ENCODE measurements at places on chromosomes 1 and 21.

- no peak for DNase-seq
These were observed 101.6 kb downstream of the EPHB2 start for GRCh38 chr1:22812092-22812880.

DNA sequence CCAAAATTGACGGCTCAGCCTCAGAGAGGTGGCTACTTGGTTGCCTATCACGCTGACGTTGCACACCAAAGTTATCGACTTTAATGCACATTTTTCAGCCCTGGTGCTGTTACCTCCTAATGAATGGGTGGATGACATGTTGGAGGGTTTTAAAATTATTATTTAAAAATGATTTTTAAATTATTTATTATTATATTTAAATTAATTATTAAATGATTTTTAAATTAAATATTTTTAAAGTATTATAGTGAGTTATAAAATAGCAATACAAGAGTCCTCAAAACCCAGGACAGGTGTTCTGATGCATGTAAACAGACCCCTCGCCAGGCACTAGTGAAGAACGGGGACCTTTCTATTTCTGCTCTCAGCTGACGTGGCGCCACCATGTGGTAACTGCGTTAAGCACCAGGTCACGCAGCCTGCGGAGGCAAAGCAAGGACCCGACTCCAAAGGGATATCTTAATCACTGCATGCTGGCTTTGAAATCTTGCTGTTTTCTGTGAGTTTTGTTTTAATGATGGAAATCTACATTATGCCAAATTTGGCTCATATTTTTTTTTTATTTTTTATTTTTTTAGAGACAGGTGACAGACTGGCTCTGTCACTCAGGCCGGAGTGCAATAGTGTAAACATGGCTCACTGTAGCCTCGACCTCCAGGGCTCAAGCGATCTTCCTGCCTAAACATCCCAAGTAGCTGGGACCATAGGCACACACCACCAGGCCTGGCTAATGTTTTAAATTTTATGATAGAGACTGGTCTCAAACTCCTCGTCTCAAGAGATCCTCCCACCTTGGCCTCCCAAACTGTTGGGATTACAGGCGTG, 22.6 kb downstream of the CASP9 start:
- peak; percentile 67 for DNase-seq

DNA sequence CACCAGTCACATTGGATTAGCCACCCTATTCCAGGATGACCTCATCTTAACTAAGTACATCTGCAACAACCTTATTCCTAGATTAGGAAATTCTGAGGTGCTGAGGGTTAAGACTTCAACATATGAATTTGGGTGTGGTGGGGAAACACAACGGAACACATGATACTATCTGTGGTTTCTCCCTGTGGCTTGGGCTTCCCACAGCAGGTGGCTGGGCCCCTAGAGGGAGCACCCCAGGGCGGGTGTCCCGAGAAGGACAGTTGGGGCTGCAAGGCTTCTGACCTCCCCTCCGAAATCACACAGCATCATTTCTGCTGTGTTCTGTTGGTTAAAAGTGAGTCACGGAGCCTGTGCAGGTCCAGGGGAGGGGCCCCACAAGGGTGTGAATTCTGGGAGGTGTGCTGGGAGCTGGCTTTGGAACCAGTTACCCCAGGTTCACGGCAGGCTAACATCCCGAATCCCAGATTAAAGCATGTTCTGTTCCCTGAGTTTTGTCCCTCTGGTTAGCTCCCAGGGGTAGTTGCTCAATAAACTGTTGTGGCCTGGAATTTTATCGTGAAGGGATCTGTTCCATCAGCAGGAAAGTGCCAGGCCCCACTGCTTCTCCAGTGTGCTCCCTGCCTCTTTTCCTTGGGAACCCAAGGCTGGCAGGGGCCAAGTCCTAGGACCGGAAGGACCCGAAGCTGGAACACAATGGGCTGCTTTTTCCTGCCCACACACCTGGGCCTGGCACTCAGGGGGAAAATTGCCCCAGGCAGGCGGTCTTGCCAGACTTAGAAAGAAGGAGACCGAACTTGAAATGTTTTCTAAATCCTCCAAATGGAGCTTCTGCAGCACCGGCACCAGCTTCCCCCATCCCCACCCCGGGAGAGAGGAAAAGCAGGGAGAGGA, 154.0 kb upstream of the WNT4 start:
- DNase-seq: no peak

- no peak for DNase-seq
These were observed 2.0 kb downstream of the DSCAM start for GRCh38 chr21:40844935-40845334.

- no peak for DNase-seq
These were observed 14.6 kb upstream of the RPL5 start for GRCh38 chr1:92817137-92817697.

DNA sequence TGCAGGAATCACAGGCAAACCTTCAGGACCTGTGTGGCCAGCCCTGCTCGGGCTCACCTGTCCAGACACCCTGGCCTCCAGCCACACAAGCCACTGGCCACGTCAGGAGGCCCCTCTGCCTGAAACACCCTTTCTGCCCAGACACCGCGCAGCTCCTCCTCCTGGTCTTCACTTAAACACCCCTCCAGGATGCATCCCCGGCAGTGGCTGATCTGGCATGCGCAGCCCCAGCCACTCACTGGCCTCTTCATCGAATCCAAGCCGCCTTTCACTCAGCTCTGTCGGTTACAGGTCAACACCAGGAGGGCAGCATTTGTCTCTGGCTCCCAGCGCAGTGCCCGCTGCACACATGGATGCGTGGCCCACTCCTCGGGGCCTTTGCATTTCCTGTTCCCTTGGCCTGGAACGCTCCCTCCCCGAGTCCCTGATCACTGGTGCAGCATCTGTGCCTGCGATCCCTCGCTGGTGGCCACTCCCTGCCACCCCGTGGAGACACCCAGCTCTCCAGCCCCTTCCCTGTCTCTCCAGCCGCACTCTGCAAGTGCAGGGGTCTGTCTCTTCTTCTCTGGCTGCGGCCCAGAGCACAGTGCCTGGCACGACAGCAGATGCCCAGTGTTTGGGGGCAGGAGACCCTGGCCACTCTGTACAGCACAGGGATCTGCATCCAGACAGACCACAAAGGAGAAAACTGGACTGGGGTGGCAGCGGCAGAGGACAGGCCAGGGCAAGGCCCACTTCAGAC, 9.4 kb downstream of the TPRG1L start:
- DNase-seq: no peak

DNA sequence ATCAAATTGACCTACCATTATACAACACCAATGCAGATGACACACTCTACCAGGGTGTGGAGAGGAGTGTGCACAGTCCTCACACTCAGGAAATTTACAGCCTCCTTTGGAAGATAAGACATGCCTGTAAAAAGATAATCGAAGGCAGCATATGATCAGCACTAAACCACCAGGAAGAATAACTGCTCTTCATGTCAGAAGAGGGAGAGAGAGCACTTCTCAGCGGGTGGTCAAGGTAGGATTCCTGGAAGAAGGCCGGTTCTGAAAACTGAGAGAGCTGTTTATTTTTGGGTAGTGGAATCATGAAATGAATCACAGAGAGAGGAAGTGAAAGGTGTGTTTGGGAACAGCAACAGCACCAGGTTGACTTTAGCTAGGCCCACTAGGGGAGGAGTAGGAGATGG, 14.0 kb upstream of the ZNF697 start:
- no peak for DNase-seq

GRCh38 chr1:108745980-108746381, 493 bp upstream of the STXBP3 start:
- no peak for DNase-seq

DNA sequence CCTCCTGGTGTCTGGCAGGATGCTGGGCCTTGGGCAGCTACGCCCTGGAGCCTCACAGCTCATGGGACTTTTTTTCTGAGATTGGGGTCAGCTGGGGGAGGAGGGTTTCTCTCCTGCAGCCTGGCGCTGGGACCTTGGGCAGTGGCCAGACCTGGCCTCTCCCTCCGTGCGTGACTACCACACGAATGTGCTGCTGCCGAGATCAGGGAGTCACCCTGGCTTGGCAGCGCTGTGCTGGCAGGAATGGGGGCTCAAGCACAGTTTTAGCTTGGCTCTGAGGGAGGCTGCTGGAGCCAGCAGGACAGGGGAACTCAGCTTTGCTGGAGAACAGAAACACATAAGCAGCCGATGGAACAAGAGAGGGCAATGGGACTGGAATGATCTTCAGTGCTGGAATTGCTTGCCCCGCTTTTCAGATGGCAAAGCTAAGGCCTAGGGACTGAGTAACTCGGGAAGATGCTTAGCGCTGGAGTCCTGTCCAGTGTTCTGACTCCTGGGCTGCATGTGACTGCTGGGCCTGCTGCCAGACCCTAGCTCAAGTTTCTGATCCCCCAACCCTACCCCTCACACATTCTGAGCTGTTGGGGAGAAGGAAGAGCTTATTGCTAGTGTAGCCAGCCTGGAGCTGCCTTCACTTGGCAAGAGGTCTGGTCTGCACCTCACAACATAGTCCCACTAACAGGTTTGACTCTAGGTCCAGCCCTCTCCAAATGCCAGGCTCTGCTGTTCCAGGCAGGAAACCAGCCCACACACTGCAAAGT, 69.9 kb downstream of the NAV1 start:
- DNase-seq: no peak

- no peak for DNase-seq
These were observed 584 bp upstream of the C1orf141 start for GRCh38 chr1:67135354-67135753.

GRCh38 chr1:10755970-10756521, 40.4 kb downstream of the CASZ1 start:
- no peak for DNase-seq

DNA sequence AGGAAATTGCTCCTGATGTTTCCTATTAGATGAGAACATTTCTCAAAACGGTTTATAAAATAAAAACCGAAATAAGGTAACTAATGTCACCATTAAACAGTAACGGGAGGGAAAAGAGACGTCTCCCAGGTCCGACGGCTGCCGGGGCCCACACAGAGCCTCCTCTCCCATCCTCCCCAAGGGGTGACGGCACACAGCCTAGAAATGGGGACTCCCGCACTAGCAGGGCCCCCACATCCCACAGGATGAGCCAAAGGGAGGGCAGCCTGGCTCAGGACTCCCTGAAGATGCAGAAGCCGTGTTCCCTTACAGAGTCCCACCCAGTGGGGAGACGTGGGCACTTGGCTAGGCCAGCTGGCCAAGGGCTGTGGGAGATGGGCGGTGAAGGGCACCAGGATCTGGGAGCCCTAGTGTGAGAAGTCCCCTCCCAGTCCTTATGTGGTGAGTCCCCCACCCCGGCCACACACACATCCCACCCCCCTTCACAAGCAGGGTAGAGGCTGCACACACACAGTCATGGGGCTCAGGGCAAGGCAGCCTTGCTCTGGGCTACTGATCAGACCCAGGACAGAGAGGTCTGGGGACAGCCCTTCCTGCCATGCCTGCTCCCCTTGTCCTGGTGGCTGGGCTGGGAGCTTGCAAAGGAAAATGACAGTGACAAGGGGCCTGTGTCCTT, 3.3 kb downstream of the KRTAP10-3 start:
- no peak for DNase-seq

DNA sequence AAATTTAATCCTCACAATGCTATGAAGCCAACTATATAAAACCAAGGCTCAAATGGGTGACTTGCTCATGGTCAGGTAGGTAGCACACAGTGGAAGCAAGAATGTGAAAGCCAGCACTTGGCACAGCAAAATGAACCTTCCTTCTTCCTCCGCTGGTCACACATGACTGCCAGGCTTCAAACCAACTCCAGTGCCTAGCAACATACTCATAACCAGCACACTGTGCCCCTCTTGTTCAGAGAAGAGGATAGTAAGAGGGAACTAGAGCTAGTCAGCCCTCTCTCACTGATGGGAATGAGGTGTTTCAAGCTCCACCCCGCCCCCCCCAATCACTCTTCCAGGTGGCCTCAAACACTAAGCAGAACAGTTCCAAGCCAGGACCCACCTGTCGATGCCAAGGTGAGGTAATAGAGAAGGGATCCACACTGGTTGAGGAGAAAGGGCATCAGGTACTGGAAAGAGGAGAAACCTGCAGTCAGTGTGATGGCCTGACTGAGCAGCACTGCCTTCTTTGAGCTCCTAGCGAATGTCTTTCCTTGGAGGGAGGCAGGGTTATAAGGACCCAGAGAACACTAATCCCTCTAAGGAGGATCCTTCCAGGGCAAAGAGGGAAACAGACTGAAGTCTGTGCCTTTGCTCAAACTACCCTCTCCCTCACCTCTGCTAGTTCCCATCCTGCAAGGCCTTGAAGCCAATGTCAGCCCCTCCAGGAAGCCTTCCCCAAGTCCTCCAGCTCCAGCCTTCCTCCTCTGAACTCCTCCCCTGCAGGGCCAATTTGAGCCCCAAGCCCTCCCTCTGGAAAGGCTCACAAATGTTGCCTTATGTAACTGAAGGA, 1.2 kb downstream of the TMEM234 start:
- DNase-seq: no peak

DNA sequence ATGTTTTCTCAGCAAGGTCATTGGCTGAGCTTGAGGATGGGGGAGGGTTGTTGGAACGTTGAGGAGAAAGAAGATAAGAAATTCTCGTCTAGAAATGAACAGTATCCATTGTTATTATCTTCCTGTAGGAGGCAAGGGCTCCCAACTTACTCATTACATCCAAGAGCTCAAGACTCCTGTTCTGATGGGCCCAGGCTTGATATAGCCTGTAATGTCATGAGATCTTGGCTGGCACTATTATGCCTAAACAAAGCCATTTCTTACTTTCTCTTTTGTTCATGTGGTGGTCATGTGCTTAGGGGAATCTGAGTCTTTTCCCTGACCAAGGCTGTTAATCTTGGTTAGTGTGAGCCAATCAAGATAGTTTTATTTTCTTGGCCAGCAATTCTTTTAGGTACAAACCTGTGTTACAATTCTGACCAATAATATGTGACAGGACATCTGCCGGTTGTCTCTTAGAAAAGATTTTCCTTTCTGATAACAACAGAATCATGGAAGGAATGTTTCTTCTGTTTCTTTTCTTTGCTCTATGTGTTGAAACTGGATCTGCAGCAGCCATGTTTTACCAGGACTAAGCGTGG, 15.2 kb upstream of the IGSF3 start:
- no peak for DNase-seq

DNA sequence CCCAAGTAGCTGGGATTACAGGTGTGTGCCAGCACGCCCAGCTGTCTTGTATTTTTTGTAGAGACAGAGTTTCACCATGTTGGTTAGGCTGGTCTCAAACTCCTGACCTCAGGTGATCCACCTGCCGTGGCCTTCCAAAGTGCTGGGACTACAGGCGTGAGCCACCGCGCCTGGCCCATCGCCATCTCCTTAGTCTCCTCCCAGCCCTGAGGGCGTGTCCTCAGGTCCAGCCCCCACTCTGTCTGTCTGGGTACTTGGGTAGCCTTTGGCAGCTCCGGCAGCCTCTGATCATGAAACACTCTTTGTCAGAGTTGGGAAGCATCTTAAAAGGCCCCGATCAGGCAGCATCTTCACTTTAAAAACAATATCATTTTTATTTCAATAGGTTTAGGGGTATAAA, 90.3 kb upstream of the DISP3 start:
- no peak for DNase-seq

GRCh38 chr21:42692688-42693087, 39.3 kb downstream of the PDE9A start:
- DNase-seq: no peak
